LoVo (cell line): ENCODE measurements at places on chromosomes 4 and X.

- no peak for DNase-seq
Observed at GRCh38 chrX:723781-724180, 93.2 kb downstream of the SHOX start.

DNA sequence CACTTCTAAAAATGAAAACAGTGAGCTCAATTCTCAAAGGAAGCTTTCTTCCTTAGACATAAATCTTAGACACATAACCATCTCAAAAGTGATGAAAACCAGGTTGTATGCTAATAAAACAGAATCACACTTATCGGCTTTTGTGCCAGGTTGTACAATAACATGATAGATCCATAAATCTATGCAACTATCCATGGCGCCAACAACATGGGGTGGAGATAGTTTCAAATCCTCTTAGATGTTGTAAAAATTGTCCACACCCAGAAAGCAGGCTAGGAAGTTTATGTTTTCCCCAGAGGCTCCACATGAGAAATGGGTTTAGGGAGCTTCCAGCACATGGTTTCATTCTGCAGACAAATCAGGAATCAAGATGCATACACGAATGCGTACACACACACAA is 165.3 kb upstream of the MAP3K15 start:
- no peak for DNase-seq

DNA sequence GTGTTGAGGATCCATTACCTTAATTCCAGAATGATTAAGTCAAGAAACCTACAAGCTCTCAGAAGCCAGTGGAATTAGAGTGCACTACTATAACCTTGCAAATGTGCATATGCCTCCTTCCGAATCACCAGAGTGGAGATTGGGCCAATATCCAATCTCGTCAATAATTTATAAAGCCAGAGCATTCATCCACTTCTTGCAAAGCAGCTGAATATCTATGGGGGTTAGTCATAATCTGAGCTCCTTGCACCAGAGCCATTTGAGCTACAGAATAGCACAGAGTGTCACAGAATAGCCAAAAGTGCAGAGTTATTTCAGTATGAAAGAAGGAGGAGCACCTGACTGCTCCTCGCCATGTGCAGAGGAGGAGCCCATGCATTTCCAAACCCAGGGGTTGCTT is 69.2 kb upstream of the MTM1 start:
- DNase-seq: no peak

DNA sequence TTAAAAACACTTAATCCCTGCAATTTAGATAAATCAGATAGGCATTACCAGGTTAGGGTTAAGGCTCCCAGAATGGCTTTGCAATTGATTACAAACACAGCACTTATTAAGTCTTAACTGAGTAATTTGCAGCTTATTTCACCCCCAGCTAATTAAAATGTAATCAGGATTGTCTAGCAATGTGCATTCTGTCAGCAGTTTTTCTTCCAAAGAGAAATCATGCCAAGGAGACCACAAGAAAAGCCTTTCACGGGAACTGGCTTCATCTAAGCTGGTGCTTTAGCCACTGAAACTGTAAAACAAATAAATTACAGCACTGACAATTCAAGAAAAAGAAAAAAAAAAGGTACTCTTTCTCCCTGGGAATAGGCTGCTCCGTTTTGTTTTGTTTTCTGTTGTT is 2.1 kb downstream of the ANOS1 start:
- DNase-seq: no peak

DNA sequence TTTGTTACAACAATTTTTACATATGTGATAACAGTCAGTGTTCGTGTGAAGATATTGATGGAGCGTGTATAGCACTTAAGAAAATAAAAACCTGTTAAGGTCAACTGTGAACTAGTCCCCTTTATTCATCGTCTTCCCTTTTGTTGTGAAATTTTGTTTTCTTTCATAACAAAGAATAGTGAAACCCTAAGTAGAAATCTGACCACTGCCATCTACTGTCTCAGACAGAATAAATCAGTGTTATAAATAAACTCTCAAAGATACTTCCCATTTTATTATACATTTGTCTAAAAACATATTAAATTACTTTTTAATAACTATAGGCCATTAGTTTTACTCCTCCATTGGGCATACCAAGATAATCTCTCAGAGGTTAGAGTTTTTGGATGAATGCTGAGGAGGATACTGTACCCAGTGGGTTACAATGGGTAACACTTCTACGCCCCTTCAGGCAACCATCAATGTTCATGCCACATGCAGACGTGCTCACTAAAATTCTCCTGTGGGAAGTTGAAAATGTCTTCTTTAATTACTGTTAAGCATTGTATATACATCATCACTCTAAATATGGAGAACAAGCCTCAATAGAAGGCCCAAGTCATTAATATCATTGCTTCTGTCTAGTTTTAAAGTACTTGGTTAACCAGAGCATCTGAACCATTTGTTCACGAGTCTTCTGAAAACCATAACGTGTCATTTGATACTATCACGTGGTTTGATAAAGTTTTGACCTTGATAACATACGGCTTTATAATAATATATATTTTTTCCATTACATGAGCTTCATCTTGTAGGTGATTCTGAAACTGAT is 171.2 kb downstream of the TMA16 start:
- DNase-seq: no peak

GRCh38 chr4:2255501-2256155 is 6.3 kb downstream of the MXD4 start:
- DNase-seq: no peak

GRCh38 chr4:5460106-5460801 is 248.1 kb downstream of the EVC2 start:
- DNase-seq: peak; percentile 4

DNA sequence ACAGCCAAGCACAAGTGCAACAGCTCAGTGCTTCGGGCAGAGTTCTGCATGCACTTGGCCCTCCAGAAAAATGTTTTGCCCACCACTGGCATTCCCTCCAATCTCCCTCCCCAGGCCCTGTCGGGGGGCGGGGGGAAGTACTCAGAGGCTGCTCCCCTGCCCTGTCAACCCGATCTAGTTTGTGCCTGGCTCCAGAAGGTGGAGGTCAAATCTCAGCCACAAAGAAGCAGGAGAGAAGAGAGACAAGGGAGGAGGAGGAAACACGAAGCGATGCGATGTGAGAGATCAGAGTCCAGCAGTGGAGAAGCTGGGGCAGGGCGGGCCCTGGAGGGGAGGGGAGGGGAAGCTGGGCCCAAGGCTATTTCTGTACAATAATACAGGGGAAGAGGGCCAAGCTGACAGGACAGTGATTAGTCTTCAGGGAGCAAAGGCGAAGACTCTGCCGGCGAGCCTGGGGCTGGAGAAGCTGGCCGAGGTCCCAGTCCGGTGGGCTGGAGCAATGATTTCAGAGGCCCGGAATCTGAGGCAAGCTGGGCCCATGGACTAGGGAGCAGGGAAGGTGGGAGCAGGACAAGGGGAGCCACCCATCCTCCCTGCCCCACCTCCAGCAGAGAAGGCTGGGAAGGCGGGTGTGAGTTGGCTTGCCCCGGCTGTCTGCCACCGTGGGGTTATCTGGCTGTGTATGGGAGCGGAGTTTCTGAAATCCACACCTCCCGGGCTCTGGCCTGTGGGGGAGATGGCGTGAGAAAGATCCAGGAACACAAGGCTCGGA is 167.1 kb downstream of the EFNB1 start:
- peak; percentile 18 for DNase-seq

GRCh38 chr4:168509786-168510185 is 12.9 kb downstream of the PALLD start:
- DNase-seq: no peak
